ENCODE measurements at places on chromosomes 16 and 17. TPM values are rescaled to one million over a fixed set of nuclear protein-coding genes. Genes with fewer than 3 reads are reported as not detected.

- no peak for DNase-seq
Observed at GRCh38 chr17:5034063-5034462, 1.2 kb downstream of the SLC52A1 start.

DNA sequence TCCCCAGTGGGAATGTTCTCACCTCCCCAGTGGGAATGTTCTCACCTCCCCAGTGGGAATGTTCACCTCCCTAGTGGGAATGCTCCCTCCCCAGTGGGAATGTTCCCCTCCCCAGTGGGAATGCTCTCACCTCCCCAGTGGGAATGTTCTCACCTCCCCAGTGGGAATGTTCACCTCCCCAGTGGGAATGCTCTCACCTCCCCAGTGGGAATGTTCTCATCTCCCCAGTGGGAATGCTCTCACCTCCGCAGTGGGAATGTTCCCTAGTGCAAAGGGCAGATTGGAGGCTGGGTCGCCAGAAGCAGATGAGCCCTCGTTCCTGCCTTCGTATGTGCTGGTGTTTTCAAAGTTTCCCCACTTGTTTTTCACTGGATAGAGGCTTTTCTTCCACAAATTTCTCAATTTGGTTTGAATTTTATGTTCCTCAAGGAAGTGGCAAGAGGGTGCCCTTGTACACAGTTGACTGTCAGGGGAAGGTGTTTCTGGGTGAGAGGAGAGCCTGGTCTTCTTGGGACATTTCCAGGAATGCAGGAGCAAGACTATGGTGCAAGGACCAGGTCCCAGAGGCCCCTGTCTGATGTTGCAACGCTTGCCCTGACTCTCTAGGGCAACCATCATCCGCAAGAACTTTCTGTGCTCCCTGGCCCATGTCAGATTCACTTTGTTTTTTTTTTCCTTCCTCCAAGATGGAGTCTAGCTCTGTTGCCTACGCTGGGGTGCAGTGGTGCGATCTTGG lies 34.0 kb downstream of the TRARG1 start:
- no peak for DNase-seq

GRCh38 chr17:80428363-80428762 lies 13.4 kb downstream of the ENDOV start:
- DNase-seq: no peak

Gene TEDC2
- 11.0 TPM for total RNA-seq

- no peak for DNase-seq
Observed at GRCh38 chr16:29310852-29311314, 95.6 kb downstream of the NPIPB11 start.

Gene ITGB3
- total RNA-seq: 0.52 TPM

- no peak for DNase-seq
Observed at GRCh38 chr17:77011173-77012011, 129.4 kb upstream of the SEC14L1 start.

- no peak for DNase-seq
Observed at GRCh38 chr17:2985318-2985717, 78.1 kb downstream of the OR1D5 start.

DNA sequence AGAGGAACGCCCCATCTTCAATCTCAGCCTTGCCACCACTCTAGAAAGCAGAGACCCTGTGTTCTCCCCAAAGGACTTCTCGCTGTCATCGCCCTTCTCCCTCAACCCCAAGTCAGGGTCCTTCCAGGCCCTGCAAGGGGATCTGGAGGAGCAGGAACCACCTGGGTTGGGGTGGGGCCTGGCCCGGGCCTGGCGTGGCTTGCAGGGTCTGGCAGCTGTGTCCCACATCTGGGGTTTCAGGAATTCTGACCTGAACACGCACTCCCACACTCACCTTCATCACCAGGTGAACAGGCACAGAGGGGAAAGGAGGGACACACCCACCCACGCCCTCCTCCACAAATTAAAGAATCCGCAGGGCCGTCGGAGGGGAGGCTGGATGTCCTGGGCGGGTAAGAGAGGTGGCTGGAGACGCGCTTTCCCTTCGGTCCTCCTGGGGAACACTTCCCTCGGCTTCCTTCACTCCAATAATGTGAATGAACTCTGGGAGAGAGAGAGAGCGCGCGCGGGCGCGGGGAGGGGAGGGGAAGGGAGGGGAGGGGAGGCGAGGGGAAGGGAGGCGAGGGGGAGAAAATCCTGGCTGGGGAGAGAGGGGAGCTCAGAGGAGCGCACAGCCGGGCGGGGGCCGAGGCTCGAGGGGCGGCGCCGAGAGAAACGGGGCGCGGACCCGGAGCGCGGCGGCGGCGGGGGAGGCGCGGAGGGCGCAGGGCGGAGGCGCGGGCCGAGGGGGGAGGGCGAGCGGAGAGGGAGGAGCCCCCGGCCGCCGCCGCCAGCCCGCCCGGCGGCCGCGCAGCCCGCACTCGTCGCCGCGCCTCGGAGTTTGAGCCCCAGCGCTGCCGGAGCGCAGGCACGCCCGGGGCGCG lies at the start of gene CACNG4:
Gene CACNG4 (plus strand): TSS at position 799 of the 863 bp plus-strand sequence. CDS start 205 bp downstream, outside the sequence.
- no peak for DNase-seq

- DNase-seq: no peak
Observed at GRCh38 chr17:79011451-79012147, 2.0 kb upstream of the CANT1 start.

Gene HOXB1
- total RNA-seq: not detected

DNA sequence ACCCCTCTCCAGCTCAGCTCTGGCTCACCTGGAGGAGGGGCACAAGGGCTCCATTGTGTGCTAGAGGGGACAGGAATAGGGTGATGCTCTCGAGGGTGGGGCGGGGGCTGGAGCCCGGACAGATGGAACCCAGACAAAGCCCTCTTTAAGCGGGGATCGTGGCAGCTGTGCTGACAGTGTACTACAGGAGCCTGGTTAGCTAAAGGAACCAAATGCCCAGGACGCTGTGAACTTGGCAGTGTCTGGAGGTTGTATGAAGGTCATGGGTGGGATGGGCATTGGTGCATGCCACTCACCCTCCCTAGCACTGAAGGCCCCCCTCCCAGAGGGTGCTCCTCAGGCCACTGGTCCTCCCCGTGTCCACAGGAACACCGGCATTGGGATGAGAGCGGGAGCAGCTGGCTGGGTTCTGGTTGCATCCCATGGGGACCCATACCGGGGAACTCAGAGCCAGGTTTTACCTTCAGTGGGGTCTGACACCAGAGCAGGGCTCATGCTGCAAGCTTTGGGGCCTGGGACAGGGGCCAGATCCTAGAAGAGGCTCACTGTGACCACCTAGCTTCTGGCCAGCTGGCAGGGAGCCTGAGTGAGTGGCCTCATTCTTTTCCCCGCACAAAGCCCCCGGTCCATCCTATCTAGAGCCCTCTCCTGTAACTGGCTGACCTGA lies 11.9 kb downstream of the KIF19 start:
- no peak for DNase-seq

Gene PRSS27
- 0.28 TPM for total RNA-seq

- no peak for DNase-seq
Observed at GRCh38 chr16:19936441-19936840, 51.8 kb upstream of the GPRC5B start.

Gene PIGQ
- 14.4 TPM for total RNA-seq
